Cerebellar cortex (tissue), 1 donor: ENCODE measurements at places on chromosomes 2 and 18.

- DNase-seq = peak; percentile 65
Measured at GRCh38 chr2:71697106-71698004, 244.0 kb downstream of the DYSF start.

DNA sequence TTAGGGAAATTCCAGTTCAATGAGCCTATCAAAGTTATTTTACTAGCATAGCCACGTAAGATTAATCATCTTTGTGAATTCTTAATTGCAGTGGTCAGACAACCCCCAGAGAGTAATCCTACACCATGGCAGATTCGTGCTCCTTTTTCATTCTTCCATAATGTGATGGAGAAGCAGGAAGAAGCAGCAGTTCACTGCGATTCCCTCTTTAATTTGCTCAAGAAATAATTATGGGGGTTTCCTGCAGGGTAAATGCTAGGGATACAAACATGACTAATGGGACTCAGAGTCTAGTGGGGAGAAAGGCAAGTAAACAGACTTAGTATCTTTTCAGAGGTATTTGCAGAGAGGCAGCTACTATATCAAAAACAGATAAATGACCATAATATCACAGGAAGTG lies 175.8 kb upstream of the HNRNPA3 start:
- no peak for DNase-seq

- DNase-seq = no peak
Measured at GRCh38 chr2:73307720-73308119, 14.4 kb upstream of the EGR4 start.

DNA sequence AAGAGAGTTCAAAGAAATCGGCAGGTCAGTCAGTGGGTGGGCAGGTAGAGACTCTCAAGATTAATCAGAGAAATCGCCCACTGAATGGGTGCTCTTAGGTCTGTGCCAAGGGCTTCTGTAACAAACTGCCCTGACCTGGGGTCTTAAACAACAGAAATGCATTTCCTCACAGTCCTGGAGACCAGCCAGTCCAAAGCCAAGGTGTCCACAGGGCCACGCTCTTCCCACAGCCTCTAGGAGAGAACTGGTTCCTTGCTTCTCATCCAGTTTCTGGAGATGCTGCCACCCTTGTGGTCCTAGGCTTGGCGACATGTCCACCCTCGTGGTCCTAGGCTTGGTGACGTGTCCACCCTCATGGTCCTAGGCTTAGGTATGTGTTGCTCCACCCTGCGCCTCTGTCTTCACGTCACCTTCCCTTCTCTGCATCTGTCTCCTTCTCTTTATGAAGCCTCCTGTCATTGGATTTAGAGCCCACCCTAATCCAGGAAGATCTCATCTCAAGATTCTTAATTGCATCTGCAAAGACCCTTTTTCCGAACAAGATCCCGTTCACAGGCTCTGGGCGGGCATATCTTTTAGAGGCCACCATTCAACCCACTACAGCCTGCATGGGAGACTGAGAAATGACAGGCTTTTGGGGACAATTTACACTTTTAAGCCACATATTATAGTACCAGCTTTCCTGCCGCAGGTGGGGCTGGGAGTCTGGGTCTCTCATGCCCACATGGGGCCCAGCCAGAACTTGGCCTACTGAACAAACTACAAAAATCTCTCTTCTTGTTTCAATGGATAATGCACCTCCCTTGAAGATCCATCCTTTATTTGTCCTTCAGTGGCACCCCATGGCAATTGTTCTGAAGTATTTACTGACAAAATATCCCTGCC lies 161.3 kb downstream of the ASB1 start:
- no peak for DNase-seq

DNA sequence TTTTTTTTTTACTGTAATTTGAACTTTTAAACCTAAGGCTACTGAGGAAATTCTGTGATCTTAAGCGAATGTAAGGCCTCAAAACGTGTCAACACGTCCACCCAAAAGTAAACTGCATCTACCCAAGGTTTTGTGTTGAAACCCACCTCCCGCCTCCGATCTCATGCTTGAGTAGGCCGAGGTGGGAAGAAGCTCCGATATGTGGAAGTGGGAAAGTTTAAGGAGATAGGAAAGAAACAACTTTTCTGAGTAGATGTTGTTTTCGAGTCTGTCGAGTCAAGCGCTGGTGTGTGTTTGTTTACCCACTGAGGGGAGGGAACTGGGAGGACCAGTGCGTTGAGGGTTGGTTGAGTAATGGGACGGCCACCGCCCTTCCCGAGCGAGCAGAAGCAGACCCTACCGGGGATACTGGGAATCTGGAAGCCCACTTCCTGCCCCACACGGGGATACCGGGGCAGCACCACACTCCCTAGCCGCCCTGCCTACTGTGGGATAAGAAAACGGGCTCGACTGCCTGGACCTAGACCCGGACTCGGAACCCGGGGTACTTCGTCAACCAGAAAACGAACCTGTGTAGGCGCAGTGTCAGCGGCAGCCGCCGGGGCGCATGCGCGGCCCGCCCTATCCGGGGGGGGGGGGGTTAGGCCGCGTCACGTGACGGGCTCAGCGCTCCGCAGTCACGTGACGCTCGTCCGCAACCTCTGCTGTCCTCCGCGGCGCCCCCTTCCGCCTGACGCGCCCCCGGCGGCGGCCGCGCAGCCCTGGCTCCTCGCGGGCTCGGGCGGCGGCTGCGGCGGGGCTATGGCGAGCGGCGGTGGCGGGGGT lies at the start of gene RETREG2:
Gene RETREG2 (plus strand): TSS at position 724 of the 825 bp plus-strand sequence. CDS start 78 bp downstream, at position 802.
- DNase-seq = peak; percentile 84

DNA sequence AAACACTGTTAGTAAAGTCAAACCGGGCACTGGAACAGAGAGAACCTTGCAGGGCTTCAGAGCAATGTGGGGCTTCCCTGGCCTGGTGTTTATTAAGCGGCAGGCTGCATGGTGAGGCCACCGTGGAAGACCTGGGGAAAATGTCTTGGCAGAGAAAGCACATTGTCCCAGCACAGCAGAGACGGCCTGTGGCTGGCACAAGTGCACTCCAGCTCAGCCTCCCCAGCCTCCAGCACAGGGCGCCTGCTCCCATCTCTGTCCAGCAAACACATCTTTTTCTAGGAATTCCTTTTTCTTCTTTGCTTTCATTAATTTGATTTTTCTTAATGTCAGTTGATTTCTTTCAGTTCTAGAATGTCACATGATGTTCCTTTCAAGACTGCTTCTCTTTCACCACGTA lies 138.2 kb upstream of the NFATC1 start:
- DNase-seq = peak; percentile 20

- no peak for DNase-seq
Measured at GRCh38 chr18:11290786-11291185, 141.4 kb upstream of the PIEZO2 start.

GRCh38 chr2:227864161-227864756 lies 7.2 kb upstream of the DAW1 start:
- no peak for DNase-seq

DNA sequence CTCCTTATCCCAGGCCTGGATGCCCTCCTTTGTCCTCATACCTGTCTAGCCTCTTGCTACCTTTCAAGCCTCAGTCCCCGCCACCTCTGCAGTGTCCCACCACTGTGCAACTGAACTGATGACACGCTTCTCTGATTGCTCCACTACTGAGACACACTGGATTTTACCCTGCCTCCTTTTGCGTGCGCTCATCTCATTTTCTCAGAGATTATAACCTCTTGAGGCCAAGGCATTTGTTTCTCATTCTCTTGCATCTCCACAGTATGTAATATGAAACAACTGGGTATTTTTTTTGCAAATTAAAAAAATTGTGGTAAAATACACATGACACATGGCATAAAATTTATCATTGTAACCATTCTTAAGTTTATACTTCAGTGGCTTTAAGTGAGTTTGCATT lies 95.4 kb downstream of the PRKCE start:
- no peak for DNase-seq

DNA sequence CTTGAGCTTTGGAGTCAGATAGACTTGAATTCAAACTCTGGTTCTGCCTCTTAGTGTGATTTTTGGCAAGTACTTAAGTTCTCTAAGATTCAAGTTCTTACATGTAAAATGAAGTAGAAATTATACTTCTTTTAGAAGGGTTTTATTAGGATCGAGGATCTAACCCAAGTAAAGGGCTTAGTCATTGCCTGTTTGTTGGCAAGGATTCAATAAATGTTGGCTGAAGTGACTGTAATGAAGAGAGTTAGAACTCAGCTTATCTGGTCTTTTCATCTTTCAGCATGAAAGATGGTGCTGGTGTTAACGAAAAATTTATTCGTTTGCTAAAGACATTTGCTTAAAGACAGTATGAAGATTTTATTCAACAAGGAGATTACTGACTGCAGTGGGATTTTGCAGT lies 315.9 kb upstream of the THUMPD2 start:
- DNase-seq = no peak

DNA sequence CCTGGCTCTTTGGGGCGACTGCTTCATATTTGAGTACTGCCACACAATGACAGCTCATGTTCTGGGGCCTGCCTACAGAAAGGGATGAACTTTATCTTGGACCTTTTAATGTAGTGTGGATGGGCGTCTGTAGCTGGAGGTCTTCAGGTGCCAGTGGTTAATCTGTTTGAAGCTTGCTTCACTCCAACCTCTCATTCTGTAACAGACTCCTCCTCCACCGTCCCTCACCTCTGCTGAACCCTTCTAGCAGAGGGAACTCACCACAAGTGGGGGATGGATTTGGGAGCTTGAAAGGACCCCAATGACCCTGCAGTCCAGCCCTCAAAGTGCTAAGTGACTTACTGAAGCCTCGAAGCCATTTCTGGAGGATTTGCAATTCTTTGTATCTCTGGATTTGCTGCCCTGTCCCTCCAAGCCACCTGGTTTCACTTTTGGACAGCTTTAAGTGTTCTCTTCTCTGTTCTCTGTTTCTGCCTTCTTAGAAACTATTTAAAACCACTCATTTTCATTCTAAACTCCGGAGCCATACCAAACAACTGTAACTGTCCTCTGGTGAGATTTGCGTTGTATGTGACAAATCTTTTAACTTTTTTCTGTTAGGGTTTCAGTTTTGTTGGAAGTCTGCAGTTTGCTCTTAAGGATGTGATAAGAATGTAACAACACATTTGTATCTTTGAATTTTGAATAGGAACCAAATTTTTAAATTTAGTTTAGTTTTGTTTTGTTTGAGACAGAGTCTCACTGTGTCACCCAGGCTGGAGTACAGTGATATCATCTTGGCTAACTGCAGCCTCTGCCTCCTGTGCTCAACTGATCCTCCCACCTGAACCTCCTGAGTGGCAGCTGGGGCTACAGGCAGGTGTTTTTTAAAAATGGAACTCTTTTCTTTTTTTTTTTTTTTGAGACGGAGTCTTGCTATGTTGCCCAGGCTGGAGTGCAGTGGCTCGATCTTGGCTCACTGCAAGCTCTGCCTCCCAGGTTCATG lies 37.0 kb upstream of the CASP8 start:
- no peak for DNase-seq

DNA sequence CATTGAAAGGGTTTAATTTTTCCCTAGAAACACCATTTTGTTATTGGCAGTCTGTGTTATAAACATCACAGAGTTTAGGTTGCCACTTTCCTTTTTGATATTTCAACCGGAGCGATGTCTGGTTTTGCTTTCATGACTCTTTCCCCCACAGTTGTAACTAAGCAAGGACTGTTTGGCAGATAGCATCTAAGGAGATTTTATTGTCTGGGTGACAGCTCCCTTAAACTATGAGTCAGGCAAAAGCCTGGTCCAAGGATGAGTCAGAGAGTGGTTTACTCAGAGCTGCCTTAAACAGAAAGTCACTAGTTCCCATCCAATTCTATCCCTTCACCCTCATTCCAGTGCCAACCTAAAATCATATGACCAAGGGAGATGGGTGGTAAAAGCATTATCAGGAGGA lies 341.6 kb upstream of the VWC2L start:
- no peak for DNase-seq

GRCh38 chr18:7987284-7987976 lies 420.3 kb downstream of the PTPRM start:
- no peak for DNase-seq

GRCh38 chr2:54652540-54652939 lies 70.9 kb upstream of the EML6 start:
- no peak for DNase-seq

DNA sequence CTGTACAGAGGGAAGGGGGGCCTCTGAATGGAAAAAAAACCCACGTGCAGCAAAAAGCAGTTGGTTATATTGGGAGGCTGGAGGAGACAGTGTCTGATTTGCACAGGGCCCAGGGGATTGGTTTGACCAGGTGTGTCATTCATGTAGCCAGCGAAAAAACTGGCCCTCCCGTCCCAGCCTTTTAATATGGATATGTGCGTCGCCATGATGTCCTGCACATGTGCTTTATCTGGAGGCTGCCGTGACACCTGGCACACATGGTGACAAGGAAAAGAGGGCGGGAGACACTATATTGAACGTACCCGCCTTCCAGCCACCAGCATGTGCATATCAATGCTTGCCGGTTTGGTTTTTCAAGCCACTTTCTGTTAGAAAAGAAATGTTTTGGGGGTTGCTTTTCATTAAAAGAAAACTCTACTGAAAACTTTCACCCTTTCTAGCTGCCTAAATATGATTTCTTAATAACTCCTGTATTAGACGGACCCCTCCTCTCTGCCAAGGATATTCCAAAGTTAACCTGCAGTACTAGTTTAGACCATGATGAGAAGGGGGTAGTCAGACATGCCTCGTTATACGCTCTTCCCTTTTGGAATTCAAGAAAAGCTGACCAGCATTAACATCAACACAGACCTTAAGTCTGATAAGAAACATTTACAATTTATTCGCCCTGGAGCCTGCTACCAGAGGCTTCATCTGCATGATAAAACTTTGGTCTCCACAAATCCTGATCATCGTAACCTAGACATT lies 16.2 kb downstream of the SLC25A52 start:
- no peak for DNase-seq

DNA sequence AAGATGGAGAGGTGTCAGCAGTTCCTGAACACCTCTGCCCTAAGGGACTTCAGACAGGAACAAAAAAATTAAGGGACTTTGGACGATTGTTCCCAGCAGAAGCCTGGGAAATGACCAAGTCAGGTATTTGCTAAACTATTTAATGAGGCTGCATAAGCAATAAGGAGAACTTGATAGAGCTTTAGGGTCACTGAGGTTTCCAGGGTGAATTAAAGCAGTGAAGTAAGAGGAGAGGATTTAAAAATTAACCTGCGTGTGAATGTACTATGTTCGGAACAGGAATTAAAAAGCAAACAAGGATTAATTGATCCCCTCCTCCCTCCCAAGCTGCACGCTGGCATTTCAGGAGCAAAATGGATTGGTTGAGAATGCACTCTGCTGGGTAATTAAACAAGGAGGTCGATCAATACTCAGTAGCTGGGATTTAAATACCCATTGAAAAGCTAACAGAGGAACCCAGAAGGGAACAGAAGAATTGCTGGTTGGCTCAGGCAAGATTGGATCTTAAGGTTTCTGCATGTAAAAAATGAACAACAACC lies 157.2 kb downstream of the RNF152 start:
- no peak for DNase-seq

- no peak for DNase-seq
Measured at GRCh38 chr18:49460976-49461601, 644 bp upstream of the DYM start.
